NCI-H187 treated with DMSO at 0.1 percent for 48 hours (cell line): ENCODE measurements at places on chromosomes 3 and 15.

- no peak for DNase-seq
Measured at GRCh38 chr3:155871746-155872158, 1.3 kb downstream of the GMPS start.

- DNase-seq = no peak
Measured at GRCh38 chr3:197564097-197564843, 8.5 kb upstream of the BDH1 start.

- DNase-seq = no peak
Measured at GRCh38 chr15:42724276-42724675, 12.7 kb downstream of the CDAN1 start.

DNA sequence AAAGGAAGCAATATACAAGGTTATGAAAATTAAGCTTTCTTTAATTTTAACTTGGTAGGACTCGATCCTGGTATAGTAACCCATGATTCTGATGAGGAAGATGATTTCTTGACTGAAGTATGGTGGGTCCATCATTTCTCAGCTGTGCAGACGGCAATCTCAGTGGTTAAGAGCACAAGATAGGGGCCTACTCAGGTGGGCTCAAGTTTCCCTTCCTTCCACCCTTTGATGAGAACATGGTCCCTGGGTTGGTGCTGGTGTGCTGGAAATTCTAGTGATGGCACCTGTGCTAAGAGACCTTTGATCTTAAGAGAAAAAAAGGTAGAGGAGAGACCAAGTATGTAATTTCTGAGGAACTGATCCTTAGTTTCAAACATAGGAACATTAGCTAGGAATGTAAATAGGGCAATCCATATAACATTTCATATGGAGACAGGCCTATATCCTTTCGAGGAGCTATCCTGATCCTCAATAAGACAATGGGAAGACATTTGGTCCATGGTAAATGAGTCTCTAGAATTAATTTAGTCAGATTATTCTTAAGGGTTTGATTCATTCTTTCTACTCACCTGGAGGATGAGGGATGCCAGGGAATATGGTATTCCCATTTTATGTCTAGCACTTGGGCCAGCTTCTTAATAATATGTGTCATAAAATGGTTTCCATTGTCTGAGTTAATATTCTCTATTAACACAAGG, 104.5 kb upstream of the NECTIN3 start:
- no peak for DNase-seq

- DNase-seq = no peak
Measured at GRCh38 chr3:10974746-10975375, 17.7 kb upstream of the SLC6A1 start.

DNA sequence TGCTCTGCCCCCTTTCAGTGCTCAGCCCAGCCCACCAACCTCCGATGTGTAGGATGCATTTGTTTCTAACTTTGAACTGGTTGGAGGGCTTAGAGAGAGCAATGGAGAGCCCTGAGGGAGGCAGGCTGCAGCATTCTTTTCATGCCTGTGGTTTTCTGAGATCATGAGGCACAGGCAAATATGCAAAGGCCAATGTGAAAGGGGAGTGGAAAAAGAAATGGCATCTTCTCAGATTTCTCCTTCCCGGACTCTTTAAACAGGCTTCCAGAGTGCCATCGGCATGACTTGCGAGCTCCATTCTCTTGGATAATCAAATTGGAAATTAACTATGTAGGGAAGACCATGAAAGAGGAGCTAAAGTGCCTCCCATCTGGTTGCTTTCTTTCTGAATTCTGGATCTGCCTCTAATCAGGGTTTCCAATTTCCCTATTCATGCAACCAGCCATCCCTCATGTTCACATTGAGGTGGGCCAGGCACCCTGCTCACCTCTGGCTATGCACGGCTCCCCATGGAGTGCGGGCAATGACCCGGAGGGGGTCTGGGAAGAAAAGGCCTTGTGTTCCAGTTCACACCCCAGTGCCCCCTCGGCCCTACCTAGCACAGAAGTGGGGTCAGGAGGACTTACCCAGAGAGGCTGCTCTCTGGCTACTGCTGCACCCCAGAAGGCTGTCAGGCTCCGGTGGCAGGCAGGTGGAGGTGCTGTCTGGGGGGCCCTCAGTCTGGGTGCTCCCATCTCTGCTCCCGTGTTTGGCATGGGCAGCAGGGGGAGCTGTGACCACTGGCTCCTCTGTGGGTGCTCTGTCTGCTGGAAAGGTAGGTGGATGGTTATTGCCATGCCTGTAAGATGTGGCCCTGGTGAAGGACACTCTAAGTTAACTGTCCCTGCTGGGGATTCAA, 16.1 kb downstream of the AMOTL2 start:
- no peak for DNase-seq

DNA sequence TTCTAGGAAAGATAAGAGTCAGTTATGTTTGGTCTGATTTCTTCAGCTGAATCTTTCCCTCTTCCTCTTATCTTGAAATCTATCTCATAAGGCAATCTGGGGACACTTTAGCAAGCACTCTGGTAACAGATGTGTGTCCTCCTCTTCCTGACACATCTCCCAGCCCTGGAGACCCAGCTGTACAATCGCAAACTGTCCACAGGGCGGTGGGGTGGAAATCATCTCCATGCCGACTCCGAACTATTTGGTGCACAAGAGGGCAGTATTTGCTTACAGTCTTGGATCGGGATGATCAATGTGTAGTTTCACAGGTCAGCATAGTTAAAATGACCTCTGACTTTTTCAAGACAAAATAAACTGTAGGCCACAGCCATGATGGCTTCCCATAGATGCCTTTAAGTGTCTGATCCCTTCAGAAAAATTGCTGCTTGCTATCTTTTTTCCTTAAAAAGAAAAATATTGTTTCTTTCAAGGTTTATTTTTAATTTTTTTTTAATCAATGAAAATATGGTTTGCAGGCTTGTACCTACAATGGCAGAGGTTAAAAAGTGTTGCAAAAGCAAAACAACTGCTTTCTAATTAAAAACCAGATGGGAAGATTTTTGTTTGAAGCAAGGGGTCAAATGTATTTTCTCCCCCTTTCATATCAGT, 17.7 kb downstream of the EEFSEC start:
- DNase-seq = no peak

GRCh38 chr3:52998771-52999513, 46.9 kb downstream of the SFMBT1 start:
- DNase-seq = no peak

DNA sequence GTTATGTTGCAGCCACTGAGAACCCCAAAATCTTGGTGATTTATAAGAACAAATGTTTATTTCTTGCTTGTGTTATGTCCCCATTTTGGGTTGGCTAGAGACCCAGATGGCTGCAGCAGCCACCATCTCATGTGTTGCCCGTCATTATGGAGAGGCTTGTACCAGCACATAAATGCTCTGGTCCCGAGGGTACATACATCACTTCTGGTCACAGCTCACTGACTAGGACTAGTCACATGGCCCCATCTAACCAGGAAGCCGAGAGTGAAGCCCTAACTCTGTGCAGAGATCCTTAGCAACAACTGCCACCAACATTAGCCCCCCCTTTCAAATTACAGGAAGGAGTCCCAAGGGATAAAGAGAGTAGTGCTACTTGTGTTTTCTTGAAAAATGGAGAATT, 25.5 kb upstream of the HACD2 start:
- DNase-seq = peak; percentile 90

- no peak for DNase-seq
Measured at GRCh38 chr15:35671197-35671596, 125.2 kb upstream of the DPH6 start.

DNA sequence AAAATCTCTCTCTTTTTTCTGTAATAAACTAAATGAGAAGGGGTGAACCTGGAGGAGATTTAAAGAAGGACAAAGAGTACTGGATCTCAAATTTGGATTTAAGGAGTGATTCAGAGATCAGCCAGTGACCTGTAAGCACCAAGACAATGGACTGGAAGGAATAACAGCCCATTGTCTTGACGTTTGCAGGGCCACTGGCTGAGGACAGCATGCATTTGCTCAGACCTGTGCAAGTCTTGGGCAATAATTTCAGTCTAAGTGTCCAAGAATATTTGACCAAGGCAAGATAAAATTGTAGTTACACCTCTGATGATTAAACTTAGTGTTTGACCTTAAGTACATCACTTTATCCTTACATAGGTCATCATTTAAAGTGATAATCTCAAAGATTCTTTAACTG, 55.8 kb upstream of the OSTN start:
- no peak for DNase-seq

DNA sequence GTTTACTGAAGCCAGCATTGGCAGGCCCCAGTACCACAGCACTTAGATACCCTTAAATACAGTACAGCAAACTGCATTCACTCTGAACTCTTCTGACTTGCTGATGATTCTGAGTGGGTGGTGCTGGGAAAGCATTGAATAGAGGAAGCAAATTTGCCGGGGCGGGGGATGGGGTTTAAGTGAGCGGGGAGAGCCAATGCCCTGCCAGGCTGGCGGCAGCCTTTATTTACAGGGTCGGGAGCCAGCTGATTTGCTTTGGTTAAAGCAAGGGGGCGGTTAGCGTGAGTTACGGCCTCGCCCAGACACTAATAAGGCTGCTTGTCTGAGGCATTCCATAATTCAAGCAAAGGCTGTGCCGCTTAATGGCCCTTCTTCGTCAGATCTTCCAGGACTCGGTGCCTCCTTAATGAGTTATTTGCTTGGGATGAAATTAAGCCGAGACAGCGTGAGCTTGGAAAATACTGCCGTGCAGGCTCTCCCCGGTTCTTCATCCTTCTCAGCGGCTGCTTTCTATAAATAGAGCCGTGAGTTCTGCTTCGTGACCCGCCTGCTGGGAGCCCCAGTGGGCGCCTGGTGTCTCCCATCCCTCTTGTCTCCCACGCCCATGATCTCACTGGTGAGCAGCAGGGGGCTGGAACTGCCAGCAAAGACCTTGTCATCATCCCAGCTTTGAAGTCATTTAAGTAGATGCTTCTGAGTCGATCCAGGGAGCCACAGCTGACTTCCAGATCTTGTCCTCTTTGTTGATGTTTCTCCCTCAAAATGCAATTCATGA, 25.8 kb downstream of the SPSB4 start:
- DNase-seq = no peak

DNA sequence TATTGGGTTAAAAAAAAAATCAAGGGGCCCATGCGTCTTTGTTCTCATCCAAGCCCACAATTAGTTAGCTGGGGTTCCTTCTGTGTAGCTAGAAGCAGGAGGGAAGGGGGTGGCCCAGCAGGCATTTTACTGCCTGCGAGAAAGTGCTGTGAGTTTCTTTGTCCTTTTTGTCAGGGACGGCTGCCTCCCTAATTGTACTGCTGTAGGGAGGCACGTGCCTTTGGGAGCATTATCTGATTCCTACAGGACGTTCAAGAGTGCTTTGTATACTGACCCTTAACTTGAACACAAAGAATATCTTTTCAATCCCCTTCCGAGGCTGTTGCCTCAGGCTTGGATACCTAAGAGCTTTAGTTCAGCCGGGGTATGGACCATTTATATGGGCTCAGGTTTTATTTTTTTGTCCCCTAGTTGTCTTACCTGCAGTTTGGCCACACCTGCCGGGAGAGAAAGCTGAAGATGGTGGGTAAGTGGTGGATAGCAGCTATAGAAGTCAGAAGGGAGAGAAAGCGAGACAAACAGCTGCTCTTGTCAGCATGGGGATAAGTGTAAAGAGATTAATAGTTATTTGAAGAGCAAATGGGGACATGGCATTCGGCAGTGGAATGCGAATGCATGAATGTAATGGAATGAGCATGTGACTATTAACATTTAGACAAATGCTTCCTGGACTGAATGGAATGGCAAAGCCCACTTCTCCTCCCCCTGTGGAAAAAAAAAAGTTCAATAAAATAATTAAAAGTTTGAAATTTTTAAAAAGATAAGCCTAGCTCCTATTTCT, 175.2 kb downstream of the TP63 start:
- DNase-seq = peak; percentile 44

- DNase-seq = no peak
Measured at GRCh38 chr15:55917881-55918296, 75.5 kb downstream of the NEDD4 start.

DNA sequence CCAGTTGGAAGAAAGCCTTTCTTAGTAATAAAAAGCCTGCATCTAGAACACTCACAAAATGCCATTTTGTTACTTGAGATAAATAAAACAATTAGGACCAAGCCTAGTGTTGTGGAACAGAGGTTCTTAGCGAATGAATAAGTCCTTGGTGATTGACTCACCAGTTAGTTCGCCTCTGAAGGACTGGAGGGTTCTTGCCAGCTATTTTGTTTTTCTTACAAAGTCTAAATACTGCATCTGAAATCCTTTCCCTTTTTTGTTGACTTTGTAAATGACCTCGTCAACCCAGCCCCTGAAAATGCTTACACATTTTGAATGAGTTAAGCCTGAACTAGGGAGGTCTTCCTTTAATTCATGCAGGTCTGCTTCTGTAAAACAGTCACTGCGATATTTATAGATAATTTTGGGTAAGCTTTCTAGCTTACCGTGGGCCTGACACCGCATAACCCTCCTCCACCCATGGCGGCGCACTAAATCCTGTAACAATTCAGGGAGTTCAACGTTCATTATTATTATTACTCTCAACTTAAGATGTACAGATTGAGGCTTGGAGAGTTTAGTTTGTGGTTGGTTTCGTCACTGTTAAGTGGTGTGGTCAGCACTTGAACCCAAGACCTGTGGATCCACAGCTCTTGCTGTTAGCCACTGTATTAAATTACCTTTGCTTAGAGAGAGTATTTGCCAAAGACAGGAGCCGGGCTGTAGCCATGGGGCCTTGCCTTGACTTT, 45.0 kb upstream of the SACM1L start:
- DNase-seq = no peak

DNA sequence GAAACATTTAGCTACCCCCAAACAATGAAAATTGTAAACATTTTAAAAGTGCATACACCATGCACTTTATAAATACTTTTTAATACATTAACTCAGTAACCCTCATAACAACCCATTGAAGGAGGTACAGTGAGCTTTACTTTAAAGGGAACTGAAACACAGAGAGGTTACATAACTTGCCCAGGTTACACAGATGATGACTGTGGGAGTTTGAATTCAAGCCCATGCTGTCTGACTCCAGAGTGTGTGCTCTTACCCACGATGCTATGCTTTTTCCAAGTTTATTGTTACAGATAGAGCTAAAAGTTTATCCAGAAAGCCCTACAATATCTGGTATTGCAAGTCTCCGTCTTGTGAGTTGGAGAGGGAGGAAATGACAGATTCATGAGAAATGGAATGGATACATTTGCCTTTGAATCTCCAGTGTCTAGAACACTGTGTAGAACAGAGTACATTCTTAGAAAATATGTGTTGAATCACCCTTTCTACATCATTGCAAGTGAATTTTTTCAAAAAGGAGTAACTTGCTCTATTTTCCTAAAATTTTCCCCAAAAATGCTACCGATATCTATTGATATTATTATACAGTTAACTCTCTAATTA, 428.3 kb downstream of the NAALADL2 start:
- no peak for DNase-seq

DNA sequence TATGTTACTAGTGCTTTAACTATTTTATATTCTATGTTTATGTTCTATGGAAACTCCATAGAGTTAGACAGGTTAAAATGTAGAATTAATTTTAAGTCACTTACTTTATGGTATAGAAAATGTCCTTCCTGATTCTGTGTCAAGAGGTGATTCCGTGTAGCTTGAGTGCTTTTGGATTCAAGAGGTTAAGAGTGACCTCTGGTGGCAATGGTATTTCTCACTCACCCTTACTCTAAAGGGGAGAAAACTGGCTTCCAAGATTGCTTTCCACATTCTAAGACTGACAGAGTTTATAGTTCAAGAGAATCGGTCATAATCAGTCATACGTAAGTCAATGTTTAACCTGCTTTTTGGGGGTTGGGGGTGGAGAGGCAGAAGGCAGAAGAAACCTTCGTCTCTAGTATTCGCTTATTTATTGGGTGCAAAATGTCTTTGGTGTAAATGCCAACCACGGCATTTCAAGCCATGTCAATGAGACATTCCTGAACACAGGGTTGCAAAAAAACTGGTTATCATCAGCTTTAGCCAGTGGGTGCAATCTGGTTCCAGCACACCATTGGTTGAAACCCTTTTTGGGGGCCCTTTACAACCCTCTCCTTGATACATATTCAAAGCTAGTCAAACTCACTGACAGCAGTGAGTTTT, 92.0 kb upstream of the VGLL3 start:
- no peak for DNase-seq
